ENCODE measurements at places on chromosomes 7 and 10.

GRCh38 chr10:103605359-103606096, 112.0 kb downstream of the NEURL1 start:
- no peak for DNase-seq

DNA sequence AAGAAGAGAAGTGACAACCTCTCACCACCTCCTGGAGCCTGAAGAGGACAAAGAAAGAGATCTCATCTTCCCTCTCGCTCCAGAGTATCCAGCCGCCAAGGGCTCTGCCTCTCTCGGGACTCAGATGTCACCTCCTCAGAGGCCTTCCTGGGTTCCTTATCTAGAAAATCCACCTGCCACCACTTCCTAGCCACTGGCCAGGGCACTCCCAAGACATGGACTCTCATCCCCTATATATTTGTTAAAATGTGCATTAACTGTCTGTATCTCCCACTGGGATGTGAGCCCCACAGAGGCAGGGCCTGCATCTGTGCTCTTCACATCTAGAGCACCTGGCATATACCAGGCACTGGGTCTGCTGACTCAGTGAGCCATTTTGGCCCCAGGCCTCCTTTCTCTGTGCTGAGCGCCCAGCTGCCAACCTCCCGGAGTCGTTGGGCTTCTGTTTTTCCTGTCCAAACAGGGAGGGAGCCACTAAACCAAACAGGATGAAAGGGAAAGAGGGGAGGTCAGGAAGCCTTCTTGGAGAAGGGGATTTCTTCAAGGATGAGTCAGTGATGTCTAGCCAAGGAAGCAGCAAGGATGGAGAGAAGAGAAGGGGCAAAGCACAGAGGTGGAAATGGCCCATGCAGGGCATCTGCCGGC, 58.9 kb downstream of the KCNMA1 start:
- no peak for DNase-seq

- no peak for DNase-seq
Measured at GRCh38 chr7:97858221-97858620, 14.0 kb downstream of the ASNS start.

DNA sequence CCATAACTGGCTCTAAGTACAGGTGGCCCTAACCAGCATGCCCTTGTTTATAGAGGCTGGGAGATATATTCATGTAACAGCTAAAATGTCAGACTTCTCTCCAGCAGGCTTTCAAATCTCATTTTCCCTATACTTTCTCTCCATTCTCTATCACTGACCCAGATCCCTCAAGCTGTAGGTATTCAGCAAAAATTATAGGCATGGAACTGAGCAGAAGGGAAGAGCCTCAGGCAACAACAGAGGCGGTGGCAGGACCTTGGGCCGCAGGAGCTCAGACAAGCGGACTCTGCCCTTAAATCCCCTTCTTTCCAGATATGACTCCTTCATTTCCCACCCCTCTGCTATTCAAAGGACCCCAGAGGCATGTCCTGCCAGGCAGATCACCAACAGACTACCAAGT, 417.4 kb downstream of the PLXNA4 start:
- DNase-seq = no peak

DNA sequence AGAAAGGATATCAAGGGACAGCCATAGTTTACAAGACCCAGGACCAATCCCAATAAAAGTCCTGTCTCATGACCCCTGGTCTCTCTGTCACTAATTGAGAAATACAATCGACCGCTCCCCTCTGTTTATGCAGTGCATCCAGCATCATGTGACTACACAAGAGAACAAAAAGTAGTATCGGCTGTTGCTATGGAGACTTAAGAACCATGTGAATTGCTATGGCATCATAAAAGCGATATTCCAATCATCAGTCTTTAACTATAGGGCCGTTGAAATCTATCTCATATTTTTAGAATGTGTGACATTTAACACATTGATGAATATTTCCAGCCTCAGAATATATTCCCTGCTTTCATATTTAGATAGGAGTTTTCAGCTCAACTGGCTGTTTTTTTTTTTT, 139.3 kb downstream of the FRMD4A start:
- no peak for DNase-seq

GRCh38 chr10:125212150-125212809, 51.9 kb upstream of the CTBP2 start:
- no peak for DNase-seq

GRCh38 chr10:91665842-91666241, 33.0 kb upstream of the PPP1R3C start:
- no peak for DNase-seq

DNA sequence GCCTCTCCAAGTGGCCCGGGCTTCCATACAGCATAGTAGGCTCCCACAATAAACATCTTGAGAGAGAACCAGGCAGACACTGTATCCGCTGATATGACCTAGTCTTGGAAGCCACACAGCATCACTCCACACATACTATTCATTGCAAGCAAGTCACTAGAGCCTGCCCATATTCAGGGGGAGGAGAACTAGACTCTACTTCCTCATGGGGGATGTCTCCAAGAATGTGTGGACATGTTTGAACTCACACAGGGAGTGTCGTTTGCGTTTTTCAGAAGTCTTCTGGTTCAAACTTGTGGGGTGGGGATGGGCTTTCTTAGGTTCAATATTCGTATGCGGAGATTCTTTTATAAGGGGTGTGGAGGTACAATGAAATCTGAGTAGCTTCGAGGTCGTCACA, 232.6 kb upstream of the HABP2 start:
- no peak for DNase-seq

DNA sequence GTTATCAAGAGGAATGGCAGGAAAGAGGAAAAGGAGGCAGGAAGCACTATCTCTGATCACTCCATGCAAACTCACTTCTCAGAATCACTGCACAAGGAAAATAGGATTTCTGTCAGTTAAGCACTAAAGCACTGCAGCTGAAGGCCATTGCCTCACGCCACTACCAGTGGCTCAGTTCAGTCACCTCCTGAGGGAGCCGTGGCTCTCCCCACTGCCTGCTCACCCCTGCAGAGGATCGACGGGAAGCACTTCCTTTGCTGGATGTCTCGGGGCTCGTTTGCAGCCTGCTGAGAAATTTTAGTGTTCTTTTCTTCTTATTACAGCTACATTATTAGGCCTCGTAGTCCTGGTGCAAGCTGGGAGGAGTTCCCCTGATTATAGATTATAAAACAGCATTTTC, 90.1 kb upstream of the ADCY1 start:
- DNase-seq = no peak

DNA sequence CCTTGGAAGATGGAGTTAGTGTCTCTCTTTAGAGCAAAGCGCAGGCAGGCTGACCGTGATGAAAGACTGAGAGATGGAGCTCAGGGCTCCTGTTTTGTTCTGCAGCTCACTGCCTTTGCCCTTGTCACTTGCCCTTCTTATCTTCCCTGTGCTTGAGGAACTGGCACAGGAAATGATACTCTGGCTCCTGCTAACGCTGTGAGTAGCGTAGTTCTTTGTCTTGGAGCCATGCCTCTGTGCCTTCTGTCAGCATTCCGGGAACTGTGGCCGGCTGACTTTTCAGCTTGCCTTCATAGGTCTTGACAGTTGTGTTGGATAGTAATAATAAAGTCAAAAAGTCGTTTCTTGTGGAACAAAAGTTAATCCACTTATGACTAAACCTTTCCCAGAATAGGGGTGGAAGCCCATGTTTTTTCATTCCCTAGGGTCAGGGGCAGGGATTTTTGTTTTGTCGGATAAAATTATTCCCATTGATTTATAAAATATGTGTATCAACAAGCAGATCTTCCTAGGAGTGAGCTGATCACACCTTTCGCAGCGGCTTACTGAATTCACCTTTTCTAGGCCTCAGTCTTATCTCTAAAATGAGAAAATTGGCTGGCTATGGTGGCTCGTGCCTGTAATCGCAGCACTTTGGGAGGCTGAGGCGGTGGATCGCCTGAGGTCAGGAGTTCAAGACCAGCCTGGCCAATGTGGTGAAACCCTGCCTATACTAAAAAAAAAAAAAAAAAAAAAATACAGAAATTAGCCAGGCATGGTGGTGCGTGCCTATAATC, 16.6 kb upstream of the TMEM236 start:
- DNase-seq = no peak

- DNase-seq = no peak
Measured at GRCh38 chr10:18681366-18681765, 22.1 kb downstream of the ARL5B start.

- DNase-seq = no peak
Measured at GRCh38 chr7:98555403-98555802, 61.7 kb upstream of the NPTX2 start.

- no peak for DNase-seq
Measured at GRCh38 chr7:92528958-92529264, 316 bp downstream of the RBM48 start.

DNA sequence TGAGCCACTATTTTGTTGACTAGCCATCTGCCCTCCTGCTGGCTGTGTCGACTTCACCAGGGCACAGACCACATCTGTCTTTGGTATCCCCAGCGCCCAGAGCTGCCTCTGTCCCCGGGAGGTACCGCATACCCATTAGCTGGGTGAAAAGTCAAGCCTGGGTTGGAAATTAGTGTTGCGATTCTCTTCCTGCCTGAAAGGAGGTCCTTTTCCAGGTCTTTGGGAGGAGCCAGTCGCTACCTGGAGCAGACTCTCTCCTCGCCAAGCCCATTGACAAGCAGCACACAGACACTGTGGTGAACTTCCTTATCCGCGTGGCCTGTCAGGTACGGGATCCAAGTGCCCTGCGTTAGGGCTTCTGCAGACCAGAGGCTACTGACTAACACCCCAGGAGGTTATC, 79.4 kb downstream of the TRRAP start:
- no peak for DNase-seq

GRCh38 chr7:34844936-34845665, 187.1 kb downstream of the NPSR1 start:
- DNase-seq = no peak

DNA sequence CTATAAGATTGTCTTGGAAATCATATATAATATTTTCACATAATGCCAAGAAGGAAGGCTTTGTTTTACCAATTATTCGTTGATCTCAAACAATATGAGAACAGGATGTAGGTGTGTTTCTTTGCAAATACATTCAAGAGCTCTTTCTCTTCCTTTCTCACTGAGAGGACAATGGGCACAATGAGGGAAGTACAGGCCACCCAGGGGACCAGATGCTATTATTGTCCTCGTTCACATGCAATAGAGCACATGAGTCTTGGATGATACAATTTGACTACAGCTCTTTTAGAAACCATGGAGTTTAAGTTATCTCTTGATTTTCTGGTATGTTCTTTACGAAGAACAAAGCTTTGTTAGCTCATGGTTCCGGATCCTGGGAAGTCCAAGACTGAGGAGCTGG, 323.7 kb upstream of the KLF6 start:
- no peak for DNase-seq

DNA sequence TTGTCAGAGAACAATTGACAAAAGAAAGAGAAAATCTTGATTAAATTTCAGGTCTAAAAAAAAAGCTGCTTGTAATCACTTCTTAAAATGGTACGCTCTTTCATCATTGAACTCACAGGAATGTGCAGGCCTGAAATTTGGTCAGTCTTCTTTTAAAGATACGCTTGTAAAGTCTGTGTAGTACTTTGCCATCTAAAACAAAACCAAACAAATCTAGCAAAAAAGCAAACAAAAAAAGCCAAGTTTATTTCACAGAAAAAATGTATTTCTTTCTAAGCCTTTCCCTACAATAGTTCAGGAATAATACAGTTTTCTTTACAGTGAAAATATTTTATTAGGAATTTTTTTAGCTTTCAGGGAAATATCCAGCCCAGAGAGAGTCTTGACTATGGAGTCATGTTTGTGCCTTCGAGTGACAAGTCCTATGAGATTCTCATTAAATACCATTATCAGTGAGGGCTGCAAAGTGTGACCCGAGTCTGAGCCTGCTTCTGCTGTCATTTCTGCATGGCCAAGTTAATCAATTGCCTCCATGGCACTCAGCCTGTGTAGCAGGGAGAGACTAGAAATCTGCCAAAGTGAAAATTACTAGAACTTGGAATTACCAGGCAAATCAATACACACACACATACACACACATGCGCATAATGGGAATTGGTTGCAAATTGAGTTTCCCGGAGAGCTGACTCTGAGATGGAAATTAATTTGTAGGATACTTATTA, 172.6 kb downstream of the OTUD1 start:
- no peak for DNase-seq

- DNase-seq = no peak
Measured at GRCh38 chr10:118966076-118966849, 63.3 kb upstream of the NANOS1 start.

- no peak for DNase-seq
Measured at GRCh38 chr10:11223507-11224140, 206.0 kb downstream of the CELF2 start.
